Cardiac fibroblast (primary cell): ENCODE measurements at places on chromosomes 6 and 20.

DNA sequence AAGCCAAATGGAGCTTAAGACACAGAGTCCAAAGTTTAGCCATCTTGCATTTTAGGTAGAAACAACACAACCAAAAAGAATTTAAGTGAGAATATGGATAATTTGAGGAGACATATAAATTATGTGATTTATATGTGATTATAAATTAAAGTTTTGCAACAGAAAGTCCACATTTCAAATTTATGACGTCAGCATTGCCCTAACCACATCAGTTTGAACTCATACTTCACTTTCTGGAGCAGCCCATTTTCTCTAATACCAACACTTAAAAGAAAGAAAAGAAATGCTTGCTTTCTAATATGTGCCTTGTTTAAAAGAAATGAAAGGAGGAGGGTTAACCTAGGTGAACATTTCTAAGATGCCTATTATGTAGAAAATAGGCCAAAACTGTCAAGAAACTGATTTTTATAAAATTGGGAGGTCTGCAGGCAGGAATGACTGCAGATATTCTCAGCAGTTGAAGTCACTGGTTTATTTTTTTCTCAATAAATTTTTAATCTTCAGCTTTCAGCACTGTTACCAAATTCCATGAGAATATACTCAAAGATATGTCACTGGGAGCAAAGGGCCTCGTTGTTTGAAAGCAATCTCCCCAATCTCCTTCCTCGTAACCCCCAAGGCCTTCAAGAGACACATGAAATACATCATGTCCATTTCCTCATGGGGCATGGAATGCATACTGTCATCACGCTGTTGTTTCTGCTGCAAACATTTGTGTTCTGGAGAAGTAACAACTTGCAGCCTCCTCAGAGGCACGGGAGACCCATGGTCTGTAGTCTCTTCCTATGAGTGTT is 137.8 kb downstream of the SOD2 start:
- no peak for DNase-seq

DNA sequence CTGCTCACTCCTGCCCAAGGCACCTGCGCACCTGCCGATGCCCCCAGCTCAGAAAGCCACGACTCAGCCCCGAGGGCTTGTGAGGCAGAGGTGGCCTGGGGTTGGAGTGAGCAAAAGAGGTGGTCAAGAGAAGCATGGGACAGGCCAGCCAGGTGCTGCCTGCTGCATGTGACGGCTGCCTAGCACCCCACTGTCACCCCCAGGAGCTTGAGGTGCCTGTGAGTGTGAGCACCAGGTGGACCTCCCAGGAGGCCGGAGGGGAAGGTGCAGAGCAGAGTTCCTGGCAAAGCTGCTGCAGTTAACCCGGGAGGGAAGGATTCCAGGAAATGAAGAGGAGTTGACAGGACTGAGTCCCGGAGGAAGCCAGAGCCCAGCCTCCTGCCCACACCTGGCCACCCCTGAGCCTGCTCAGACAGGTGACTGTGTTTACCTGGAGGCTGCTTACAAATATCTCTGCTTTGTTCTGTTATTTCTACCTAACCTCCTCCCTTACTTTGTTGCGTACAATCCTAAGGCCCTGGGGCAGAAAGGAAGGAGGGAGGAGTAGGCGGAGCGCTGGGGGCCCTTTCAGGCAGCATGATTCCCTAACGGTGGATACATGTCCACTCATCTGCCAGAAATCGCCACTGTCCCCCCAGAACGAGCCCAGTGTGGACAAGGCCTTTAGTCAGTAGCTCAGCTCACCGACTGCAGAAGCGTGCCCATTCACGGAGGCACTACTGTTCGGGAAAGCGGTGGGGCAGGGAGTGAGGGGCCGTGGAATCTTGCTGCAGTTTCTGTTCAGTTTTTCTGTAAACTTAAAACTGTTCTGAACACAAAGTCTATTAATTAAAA is 87.5 kb upstream of the MPC1 start:
- no peak for DNase-seq

DNA sequence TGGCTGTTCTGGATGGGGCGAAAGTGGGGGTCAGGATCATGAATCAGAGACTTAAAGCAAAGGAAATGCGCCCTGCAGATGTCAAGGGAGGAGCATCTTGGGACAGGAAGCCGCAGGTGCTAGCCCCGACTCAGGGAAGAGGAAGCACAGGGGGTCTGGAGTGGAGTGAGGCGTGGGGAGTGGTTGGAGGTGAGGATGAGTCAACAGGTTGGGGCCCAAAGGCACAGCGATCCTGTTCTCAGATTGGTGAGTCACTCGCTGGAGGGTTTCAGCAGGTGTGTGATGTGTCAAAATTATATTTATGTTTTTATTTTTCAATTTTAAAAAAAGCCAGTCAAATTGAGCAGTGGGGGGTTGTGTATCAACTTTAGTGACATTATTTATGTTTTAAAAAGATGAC is 19.0 kb downstream of the PACSIN1 start:
- DNase-seq = no peak

DNA sequence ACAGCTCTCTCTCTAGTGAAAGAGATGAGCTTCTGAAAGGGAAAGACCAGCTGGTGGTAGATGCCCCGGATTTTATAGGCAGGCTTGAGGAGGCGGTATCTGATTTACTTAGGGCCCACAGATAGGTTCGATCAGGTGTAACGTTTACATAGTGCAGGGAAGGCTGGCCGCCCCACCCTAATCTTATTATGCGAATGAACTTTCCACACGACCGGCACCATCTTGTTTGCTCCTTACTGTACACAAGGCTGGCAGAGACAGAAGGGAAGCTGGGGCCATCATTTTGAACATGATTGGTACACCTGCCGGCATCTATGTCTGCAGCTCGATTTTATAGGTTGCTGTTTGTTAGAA is 212.0 kb upstream of the JARID2 start:
- DNase-seq = no peak

DNA sequence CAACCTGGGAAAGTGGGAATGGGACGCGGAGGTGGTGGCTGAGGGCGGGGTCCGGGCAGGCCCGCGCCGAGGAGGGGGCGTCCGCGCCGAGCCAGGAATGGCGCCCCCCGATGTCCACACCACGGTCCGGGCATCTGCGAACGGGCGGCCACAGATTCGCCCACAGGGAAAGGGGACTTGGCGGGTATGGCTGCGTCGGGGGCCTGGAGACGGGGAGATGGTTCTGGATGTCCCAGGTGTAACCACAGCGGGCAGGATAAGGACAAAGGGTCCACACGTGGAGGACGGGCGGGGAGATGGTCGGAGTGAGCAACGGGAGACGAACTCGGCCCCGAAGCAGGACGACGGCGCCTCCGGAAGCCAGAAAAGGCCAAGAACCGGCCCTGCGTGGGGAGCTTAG is 124.6 kb downstream of the WDR27 start:
- no peak for DNase-seq

GRCh38 chr6:38509713-38510112 is 130.0 kb downstream of the BTBD9 start:
- peak; percentile 77 for DNase-seq
